Vagina (tissue), 2 donors: ENCODE measurements at places on chromosomes 3 and 15. TPM values are rescaled to one million over a fixed set of nuclear protein-coding genes. Genes with fewer than 3 reads are reported as not detected.

Gene GRM7
- 2.0 TPM for total RNA-seq

DNA sequence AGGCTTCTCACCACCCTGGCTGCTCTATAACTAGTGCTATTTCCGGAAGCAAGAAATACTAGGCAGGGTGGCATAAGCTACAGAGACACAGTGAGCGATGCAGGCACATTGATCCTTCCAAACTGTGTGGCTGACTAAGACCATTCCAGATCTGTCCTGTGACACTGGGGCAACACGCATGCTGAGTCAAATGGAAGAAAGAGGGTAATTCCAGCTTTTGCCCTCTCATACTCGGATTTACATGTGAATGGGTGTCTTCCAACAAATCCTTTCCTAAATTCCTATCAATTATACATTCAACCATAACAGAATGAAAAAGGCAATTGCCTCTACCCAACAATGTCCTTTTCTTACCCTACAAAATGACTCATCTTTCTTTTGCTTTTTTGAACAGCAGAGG is 5.1 kb downstream of the FSIP1 start:
- no peak for DNase-seq
- no peaks in the 10 kb centered on the region for H3K27me3 ChIP-seq
- H3K4me3 ChIP-seq: no peak overlapping the region
- H3K27ac ChIP-seq: no peak overlapping the region
- H3K4me1 ChIP-seq: no peaks in the 10 kb centered on the region

DNA sequence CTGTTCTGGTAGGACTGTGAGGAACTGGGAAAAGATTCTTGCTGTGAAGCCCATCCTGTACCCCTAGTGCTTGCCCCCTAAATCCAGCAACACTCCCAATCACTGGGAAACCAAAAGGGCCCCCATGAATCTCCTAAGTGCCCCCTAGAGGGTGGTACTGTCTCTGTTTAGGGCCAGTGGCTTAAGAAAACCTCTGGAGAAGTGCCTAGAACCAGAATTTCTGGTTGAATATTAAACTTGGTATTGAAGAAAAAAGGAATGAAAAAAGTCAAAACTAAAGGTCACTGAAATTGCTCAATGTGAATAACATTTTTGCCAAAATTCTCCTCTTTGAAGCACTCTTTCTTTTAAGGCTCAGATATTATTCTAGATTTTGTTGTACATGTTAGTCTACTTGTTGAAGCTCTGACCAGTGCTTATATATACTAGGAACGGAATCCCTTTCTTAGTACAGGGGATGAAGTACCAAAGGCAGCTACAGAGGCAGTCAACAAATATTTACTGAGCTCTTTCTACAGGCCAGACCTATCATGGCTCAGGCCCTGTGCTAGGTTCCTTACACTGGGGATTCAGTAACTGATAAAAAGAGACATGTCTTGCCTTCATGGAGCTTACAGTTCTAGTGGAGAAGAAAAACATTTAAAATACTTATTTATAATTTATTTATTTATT is 138.8 kb downstream of the MYLK start:
- no peaks in the 10 kb centered on the region for H3K27me3 ChIP-seq
- no peak for DNase-seq
- H3K36me3 ChIP-seq: no peaks in the 10 kb centered on the region

DNA sequence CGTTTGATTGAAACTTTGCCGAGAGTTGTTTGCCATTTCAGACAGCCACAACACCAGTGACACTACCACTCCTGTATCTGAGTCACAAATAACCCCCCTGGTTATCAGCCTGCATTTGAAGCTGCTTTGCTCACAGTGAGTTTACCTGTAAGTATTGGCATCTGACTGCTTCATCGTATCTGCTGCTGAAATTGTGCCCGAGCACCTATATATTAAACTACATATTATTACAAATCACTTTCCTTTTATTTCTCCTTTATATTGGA is 39.2 kb upstream of the SPSB4 start:
- no peaks in the 10 kb centered on the region for H3K27me3 ChIP-seq
- no peaks in the 10 kb centered on the region for H3K4me1 ChIP-seq
- no peak for DNase-seq
- no peak overlapping the region for H3K4me3 ChIP-seq

DNA sequence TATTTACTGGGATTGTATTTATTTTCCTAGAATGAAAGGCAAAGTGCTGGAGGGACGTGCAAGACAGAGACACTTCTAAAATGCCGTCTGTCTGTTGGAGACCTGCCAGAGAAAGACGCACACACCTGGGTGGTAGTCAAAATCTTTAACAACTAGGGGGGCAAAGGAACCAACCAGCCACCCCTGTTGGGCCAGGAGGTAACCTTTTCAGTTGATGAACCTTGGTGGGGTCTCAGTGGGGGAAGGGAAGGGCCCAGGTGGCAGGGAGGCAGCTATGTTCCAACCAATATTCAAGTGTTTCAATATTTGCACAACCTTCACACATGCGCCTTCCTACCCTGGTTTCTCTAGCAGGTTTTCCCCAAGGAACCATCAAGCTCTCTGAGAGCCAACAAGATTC is 99.0 kb downstream of the MEGF11 start:
- H3K4me3 ChIP-seq: no peak overlapping the region
- no peaks in the 10 kb centered on the region for H3K36me3 ChIP-seq
- H3K4me1 ChIP-seq: no peaks in the 10 kb centered on the region
- DNase-seq: no peak

DNA sequence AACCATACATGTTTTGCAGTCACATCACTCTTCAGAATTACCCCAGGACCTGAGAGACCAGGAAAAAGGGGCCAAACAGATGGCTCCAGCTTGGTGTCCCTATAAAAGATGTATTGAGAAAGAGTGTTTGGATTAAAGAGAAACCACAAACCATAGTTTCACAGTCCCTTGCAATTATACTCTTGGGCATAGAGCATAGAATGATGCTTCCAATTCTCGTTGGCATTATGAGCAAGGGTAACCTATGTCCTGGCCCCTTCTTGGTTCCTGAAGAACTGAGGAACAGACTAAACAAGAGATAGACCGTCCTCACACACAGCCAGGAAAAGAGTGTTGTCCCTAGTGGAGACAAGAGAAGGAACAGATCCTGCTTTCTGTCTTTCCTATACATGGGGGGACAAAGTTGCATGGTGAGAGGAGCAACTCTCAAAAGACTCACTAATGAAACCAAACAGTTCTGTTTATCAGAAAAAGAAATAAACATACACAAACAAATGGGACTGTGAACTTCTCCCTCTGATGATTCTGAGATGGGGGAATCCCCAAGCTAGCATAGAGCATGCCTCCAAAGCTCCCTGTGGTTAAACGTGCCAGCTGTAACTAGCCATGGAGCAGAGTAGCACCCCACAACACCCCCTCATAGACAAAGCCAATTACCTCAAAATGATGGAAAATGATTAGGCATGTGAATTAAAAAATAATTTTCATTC is 908.6 kb downstream of the NTRK3 start:
- no peaks in the 10 kb centered on the region for H3K4me1 ChIP-seq
- H3K27me3 ChIP-seq: no peaks in the 10 kb centered on the region
- no peak overlapping the region for H3K4me3 ChIP-seq
- DNase-seq: no peak
- H3K27ac ChIP-seq: no peak overlapping the region

Gene TNFAIP8L3
- total RNA-seq: 21.9 TPM
